ENCODE measurements at places on chromosomes 2 and 18.

GRCh38 chr2:233082931-233083755, 23.0 kb downstream of the INPP5D start:
- DNase-seq = no peak

DNA sequence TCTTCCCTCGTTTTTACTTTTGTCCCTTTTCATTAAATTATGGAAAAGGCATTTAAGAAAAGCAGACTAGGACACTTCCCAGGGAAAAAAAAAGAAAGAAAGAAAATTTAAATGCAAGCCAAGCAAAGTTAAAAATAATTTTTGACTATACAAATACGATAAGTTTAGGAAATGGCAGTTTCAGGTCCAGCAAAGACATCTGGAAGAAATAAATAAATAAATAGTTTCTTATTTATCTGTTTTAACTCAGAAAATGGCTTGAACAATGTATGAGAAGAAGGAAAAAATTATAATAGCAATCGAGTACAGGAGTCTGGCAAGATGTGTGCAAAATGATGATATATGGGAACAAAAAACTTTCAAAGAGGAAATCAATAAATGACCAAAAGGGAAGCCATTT, 114.6 kb upstream of the NCKAP5 start:
- no peak for DNase-seq

DNA sequence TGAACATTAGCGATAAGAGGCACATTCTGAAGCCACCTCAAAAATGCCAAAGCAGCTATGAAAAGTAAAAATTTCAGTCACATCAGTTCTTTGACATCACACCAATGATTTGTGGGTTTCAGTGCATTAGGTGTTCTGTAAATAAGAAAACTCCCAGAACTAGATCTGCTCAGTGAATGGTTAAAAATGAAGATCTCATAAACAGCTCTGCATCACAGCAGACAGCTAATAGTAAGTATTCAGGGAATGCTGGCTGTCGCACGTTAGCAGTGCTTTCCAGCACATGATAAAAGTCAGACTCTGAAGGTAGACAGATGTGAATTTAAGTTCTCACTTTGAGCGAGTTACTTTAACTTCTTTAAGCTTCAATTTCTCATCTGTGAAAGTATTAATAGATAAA, 154.9 kb downstream of the SATB2 start:
- no peak for DNase-seq

DNA sequence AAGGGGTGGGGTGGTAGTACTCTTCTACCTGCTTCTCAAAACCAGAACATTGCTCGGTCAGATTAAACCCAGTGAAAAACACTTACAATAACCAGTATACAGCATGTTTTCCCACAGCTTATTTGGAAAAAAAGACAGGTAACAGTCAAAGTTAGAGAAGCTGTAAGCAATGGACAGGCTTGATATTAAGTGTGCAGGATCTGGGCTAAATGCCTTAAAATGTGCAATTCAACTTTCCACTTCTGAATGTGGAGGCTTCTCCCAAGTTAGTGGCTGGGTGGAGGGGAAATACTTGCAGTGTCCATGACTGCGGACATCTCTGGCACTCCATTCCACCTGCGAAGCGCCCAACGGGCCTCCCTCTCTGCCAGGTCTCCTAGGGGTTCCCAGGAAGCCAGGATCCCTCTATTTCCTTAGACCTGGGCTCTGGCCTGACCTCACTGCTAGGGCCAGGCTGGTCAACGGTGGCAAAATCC, 5.3 kb downstream of the ZEB2 start:
- DNase-seq = no peak

- no peak for DNase-seq
Observed at GRCh38 chr2:132936261-132936660, 266.3 kb upstream of the LYPD1 start.

GRCh38 chr2:183564726-183565125, 440.5 kb downstream of the NUP35 start:
- no peak for DNase-seq

DNA sequence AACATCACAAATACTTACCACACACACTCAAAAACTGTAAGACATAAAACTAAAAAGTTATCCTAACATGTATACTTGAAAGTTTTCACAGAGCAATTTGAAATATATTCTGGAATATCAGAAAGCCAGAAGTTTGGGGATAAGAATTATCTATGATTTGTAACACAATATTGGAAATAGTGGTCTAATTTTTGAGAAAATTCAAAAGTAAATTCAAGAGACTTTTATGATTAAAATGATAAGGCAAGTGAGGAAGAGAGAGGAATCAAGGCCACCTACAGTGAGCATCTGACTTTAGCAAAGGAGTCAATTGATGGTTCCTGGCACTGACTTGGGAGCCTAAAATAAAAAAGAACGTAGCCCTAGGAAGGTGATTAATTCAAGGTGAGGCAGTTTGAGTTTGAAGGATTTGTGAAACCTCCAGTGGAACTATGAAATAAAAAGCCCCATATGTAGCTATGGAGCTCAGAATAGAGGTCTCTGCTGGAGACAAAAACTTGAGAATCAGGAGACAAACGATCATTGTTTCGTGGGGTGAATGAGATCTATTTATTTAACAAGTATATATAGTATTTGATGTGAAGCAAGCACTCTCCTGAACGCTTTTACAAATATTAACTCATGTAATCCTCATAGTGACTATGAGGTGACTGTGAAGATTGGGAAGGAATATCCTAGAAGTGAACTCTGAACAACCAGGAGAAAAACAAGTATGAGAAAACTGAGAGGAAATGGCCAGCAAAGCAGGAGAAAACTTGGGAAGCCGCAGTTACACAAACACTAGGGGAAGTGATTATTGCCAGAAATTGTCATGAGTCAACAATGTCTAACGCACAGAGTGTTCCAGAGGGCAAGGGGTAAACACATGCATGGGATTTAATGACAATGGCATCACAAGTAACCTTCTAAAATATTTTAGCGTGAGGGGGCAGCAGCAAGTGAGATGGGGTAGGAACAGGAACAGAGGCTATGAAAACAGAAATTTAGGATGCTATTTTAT, 12.8 kb downstream of the TFPI start:
- DNase-seq = no peak

DNA sequence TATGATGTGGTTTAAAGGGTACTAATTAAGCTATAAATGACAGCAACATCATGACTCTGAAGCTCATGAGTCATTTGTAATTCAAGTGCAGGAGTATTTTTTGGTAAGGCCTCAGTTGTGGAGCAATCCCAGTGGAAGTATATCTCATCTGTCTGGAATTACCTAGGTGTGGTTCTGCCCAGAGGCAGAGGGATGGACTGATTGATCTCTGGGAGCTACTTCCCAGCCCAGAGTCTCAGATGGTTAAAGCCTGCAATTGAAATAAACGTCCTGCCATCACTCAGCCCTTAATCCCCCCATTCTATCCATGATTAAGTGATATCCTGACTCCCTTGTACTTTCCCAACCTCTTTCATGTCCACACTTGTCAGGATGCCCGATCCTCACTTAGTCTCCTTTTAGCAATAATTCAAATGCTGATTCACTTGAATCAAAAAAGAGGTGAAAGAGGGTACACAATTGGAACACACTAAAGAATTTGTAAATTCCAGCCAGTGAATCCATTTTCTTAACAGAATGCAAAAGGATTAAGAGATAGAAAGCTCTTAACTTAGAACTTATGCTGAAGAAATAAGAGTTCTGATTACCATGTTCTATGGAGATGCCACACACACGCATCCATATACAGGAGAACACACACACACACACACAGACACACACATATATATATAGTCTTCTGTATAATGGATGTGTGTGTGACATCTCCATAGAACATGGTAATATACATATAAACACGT, 664.4 kb downstream of the NYAP2 start:
- DNase-seq = no peak

GRCh38 chr2:223314811-223315210, 262.8 kb downstream of the KCNE4 start:
- no peak for DNase-seq

DNA sequence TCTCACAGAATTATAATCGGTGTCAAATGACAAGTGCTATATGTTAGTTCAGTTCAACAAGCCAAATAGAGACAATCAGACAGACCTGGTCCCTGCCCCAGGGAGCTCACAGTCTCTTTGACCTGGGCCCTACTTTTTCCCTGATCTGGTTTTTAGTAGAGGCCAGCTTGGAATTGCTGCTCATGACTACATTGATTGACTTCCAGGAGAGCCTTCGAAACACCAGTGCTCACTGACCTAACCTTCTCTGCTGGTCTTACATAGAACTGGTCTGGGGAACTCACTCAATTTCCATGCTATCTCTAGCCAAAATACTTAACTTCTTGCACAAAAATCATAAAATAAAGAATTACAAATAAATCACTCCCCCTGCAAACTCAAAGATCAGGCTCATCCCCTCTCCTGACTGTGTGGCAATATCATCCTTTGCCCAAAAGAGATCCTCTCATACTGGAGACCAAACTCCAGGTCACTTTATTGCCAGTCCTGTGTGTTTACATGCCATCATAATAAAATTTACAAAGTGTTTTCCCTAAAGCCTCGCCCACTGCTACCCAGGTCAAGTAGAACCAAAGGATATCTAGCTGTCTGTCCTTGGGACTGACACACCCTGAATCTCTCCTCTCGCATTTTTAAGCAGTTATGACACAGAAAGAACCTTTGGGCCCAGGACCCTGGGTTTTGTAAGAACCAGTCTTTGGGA, 53.2 kb downstream of the PROC start:
- DNase-seq = no peak

DNA sequence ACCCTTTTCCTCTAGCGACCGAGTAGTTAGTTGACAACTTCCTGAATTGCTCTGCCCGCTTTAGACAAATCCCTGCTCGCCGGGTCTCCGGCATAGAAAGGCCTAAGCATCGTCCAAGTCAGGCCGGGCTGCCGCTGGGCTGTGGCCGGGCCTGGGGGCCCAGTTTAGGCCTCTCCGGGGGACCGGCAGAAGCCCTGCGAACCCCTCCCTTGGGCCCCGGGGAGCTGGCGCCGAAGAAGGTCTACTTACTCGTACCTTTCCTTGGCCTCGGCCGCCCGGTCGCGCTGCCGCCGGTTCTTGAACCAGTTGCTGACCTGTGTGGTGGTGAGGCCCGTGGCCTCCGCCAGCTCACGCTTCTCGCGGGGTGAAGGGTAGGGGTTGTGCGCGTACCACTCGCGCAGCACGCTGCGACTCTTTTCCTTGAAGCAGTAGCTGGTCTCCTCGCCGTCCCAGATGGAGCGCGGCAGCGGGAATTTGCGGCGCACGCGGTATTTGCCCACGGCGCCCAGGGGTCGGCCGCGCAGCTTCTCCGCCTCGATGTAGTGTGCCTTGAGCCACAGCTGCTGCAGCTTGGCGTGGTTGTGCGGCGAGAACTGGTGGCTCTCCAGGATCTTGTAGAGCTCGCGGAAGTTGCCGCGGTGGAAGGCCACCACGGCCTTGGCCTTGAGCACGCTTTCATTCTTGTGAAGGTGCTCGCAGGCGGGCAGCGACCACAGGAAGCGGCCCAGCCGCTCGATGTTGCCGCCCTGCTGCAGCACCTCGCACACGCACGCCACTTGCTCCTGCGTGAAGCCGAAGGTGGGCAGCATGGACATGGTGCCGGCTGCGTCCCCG, 739 bp downstream of the SIX2 start:
- DNase-seq = no peak

DNA sequence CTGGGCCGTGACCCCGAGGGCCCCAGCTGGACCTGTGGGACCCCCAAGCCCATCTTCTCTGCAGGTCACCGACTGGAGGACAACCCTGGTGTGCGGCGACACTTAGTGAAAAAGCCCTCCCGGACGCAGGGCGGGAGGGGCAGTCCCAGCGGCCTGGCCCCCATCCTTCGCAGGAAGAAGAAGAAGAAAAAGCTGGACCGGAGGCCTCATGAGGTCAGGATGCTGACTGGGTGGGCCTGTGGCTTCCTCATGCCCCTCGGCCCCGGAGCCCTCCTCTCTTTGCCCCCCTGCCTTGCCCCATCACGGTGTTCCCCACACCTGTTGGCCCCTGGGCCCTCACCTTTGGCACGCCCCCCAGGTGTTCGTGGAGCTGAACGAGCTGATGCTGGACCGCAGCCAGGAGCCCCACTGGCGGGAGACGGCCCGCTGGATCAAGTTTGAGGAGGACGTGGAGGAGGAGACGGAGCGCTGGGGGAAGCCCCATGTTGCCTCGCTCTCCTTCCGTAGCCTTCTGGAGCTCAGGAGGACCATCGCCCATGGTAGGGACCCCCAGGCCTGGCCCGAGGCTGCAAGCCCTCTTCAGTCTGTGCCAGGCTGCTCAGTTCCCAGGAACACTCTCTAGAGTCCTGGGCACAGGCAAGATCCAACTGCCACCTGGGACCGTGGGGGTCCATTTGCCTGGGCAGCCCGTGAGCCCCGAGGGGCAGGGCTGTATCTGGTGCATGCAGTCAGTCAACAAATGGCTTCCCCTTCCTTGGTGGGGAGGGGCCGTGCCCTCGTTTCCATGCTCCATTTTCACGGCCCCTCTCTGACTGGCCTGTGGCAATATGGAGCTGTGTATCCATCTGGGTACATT, 4.7 kb downstream of the SLC4A3 start:
- no peak for DNase-seq

GRCh38 chr2:71223767-71224333, 3.1 kb downstream of the PAIP2B start:
- DNase-seq = no peak

GRCh38 chr2:156294945-156295580, 37.5 kb downstream of the NR4A2 start:
- no peak for DNase-seq
